ENCODE measurements at places on chromosomes 5 and 9.

DNA sequence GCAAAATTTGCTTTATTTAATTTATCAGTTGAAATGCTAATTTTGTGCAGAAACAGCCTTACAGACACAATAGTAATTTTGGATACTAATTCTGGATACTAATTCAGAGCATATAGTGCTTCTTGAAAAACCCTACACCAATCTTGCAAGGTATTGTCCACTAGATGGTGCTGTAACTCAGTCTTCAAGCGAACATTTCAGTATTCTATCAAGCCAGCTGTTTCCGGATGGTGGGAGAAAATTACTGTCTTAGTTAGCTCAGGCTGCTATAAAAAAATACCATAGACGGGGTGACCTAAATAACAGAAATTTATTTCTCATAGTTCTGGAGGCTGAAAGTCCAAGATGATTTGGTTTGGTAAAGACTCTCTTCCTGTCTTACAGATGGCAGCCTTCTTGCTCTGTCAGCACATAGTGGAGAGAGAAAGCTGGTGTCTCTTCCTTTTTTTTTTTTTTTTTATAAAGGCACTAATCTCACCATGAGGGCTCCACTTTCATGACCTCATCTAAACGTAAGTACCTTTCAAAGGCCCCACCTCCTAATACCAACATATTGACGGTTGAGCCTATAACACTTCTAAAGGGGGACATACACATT lies 1306.5 kb upstream of the CDH9 start:
- DNase-seq: no peak

DNA sequence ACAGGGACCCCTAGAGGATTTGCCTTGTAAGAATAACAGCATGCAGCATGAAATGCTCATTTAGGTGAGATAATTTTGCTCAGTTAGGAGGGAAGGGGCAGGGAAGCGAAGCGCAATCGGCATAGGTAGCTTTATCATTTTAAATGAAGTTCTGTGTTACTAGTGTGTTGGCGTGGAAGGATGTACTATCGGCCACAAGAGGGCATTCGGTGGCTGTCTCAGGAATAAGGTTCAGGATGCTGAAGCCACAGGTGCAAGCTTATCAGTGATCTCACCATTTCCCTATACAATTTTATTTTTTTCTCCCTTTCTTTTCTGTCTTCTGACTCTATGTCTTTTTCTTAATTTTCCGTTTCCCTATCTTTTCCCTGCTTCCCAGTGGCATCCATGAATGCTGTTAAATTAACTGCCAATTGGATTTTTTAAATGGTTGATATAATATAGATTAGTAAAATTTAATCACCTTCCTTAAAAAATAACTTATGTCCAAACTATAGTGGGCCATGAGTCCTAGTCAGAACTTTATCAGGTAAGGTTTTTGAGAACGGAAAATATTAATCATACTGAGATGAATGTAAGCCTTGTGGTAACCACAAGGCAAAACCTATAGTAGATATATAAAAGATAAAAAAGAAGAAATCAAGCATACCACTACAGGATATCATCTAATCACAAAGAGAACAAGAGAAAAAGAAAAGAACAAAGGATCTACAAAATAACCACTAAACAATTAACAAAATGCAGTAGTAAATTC lies 1.2 kb upstream of the INSL6 start:
- peak; percentile 4 for DNase-seq

GRCh38 chr5:179886190-179886911 lies 21.3 kb downstream of the TBC1D9B start:
- DNase-seq: no peak

GRCh38 chr9:114968671-114969070 lies 38.3 kb upstream of the TNFSF8 start:
- DNase-seq: no peak

DNA sequence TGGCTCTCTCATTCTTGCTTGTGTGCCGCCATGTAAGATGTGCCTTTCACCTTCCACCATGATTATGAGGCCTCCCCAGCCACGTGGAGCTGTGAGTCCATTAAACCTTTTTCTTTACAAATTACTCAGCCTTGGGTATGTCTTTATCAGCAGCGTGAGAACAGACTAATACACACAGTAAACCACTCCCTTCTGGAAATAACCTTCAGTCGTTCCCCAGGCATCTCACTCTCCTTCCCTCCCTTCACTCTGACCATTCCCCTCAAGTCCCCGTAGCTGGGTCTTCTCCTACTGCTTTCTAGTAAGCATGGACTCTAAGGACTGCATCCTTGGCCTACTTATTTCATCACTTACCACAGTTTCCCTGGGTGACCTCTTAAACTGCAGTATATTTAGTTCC lies 493.9 kb downstream of the CCDC171 start:
- DNase-seq: no peak

GRCh38 chr9:118263949-118264348 lies 559.7 kb downstream of the TLR4 start:
- no peak for DNase-seq

- DNase-seq: no peak
Measured at GRCh38 chr5:117833691-117834090, 1154.7 kb downstream of the DTWD2 start.

DNA sequence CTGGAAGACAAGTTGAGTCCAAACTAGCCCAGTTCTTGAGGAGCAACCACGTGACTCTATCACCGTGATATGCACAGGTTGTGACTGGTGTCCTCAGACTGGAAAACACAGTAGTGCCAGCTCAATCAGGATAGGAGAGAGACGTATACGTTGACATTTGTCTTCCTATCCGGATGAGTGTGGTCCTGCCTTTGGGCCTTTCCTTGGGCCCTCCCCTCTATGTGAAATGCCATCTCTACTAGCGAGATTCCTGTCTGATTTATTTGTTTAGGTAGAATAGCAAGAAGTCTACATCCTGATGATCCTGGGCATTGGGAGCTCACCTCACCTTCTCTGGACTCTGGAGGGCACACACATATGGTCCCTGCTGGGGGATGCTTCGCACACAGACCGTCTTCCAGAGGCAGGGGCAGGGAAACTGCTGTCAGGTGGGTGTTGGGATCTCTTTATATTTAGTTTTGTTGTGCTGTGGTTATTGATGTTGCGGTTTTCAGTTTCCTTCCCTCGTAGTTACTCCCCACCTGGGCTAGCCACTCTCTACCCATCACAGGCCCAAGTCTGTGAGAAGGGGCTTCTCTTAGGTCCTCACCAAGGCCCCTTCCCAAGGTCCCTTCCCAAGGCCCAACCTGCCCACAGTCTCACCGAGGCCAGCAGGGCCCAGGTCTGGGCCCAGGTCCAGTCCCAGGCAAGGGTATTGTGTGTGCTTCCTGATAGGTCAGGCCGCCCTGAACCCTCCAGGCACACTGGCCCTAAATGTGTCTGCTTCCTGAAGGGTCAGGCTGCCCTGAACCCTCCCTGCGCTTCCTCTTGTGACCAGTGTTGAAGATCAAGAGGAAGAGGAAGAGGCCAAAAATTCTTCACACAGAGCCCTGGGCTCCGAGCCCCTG lies 19.0 kb upstream of the SPINK4 start:
- no peak for DNase-seq

GRCh38 chr9:34884747-34885189 lies 73.3 kb upstream of the PHF24 start:
- DNase-seq: no peak

GRCh38 chr5:74966141-74967026 lies 86.0 kb downstream of the GCNT4 start:
- no peak for DNase-seq

DNA sequence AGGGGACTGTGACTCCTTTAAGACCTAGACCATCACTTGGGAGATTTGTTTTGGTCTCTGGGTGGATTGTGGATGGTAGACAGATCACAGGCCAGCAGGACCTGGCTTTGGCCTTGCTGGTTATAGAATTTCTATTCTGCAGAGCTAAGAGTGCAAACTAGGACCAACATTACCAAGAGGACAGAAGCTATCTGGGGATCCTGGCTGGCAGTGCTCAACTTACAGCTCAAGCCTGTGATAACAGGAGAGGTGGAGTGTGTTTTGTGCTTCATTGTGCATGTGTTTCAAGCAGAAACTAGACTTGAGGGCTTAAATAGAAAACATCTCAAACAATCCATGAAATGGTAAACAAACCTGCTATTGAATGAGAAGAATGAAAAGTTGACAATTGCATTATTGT lies 106.7 kb downstream of the ZNF462 start:
- DNase-seq: no peak

DNA sequence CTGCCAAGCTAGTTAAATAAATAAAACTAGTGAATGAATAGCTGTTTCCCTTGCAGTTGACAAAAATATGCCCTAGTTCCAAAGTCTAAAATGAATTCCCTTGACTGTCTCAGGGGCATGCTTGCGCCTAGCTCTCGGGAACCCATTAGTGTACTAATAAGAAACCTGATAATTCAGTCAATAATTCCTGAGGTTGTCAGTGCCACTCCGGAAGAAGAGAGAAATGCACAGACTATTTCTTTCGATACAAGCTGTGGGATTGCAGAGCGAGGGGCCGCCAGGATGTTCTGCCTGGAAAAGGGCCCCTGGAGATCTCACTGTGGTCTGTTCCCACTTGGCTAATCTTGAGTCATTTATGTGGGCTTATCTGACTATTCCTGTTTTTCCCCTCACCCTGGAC lies 56.4 kb upstream of the LARP1 start:
- DNase-seq: no peak

- DNase-seq: no peak
Measured at GRCh38 chr5:102715082-102715807, 39.9 kb upstream of the PAM start.

- no peak for DNase-seq
Measured at GRCh38 chr9:36770025-36770424, 197.3 kb downstream of the MELK start.

DNA sequence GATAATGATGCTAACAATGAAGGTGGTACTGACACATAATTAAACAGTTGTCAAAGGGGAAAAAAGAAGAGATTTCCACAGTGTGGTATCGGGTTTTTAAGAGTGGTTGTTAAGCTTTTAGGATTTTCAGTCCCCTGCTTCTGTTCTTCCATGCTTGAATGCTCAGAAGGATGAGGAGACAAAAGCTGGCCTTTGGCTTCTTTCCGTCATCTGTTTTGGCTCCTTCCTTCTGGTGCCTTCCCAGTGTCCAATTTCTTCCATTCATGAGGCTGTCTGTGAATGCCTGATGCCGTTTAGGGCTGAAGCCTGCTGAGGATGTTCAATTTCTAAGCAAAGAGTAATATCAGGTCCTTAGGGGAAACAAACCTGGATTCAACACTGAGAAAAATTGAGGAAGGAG lies 179.6 kb upstream of the GLRA1 start:
- DNase-seq: no peak

DNA sequence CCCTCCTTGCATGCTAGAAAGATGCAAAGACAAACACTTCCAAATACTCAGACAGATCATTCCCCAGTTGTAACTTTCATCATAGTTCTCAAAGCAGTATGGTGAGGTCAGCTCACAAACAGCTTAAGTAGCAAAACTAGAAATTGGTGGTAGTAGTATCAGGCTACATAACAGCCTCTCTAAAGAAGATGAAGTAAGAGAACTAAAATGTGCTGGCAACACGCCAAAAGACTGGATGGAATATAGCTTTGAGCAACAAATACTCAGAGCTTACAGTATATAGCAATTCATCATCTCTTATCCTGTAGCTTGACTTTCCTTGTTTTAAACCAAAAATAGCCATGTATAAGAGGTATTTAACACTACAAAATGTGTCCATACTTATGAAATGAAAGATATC lies 7.5 kb downstream of the PFDN1 start:
- no peak for DNase-seq

GRCh38 chr5:137142764-137143605 lies 356.1 kb downstream of the SPOCK1 start:
- DNase-seq: no peak

- DNase-seq: no peak
Measured at GRCh38 chr5:148855249-148856008, 29.0 kb downstream of the ADRB2 start.

- DNase-seq: no peak
Measured at GRCh38 chr5:32206509-32207354, 32.6 kb upstream of the GOLPH3 start.

DNA sequence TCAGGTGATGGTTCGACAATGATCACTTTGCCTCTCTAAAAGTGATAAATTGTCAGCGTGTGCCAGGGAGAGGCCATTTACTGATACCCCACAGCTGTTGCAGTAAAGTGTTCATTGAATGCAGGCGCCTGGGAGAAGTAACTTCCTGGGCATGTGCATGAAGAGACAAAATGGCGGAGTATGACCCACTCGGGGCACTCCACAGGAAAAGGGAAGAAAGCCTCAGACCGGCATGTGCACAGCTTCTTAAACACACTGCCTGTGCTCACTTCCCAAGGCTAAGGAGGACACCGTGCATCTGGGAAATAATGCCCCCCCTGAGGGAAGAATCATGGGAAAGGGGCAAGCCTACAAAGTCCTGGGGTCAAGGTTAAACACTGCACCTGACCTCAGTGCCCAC lies 329.5 kb downstream of the ICE1 start:
- no peak for DNase-seq

DNA sequence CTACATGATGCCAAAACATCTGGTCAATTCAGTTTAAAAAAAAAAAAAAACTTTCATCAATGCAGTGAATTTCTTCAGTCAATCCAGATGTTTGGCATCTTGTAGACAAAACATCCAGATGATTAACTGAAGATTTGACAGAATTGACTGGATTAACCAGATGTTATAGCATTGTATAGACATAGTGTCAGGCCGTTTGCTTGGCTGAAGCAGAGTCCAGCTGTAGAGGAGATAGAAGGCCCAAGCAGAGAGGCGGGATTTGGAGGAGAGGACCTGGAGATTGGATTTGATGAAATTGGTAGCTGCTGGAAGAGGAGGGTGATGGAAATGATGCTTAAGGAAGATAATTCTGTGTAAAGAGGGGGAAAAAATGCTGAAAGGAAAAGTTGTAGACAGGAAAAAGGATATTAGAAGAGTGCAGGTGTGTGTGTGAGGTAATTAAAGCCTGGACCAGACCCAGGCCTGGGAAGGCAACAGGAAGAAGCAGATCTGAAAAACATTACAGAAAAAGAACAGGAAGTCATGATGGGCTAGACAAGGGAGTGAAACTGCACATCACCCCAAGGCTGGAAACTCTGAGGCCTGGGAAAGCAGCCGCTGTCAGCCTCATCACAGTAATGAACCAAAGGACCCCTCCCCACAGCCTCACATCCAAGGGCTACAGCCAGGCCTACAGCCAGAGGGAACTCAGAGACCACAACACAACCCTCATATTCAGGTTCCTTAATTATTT lies 258.3 kb downstream of the CWC27 start:
- no peak for DNase-seq

DNA sequence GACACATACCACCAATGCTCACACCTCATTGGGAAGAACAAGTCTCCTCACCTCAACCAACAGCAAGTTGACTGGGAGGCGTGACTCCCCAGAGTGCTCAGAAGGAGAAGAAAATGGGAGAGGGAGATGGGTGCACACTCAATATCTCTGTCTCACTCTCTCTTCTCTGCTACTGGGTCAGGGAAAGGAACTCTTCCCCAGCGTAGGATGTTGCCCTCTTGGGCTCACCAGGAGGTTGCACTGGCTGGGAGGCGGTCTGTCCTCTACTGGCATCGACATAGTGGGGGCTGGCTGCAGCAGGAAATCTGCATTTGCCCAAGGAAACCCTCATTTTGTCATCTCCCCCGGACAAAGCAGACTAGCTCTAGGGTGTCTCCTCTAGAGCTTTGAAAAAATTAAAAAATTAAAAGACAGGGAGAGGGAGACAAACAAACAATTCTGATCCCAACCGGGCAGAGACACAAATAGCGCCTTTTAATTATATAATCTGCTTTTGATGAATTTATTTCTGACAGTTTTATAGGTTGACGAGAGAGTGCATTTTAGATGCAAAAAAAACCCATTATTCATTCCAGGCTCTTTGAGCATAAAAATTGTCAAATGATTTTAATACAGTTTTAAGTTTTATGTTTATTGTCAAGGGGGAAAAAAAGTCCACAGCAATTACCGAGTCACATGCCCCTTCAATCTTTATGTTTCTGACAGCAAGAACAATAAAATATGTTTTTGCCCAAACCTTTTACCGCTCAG lies 179.3 kb upstream of the MVB12B start:
- DNase-seq: no peak

All from hypothalamus (tissue), 51 donors.